NCI-H1105 treated with DMSO at 0.1 percent for 48 hours (cell line): ENCODE measurements at places on chromosomes 12 and 14.
A peak's percentile ranks its signal among the peaks of the same experiment; 100 is the strongest.

GRCh38 chr14:65290830-65291229 lies 121.7 kb upstream of the FUT8 start:
- no peak for DNase-seq

DNA sequence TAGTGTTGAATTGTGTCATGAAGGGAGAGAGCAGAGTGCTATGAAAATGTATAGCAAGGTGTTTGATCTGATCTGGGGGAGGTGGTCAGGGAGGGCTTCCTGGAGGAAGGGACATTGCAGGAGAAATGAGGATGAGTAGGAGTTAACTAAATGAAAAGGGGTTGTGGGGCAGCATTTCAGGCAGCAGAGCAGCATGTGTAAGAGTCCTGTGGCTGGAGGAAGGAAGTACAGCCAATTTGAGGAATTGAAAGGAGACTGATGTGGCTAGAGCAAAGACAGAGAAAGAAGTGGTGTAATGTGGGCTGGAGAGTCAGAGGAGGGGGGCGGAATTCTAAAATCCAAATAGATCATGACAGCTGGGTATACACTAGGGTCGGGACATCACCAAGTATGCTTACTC lies 20.5 kb downstream of the NPC2 start:
- DNase-seq: no peak

- no peak for DNase-seq
These were observed 7.1 kb upstream of the WASHC4 start for GRCh38 chr12:105100207-105100985.

DNA sequence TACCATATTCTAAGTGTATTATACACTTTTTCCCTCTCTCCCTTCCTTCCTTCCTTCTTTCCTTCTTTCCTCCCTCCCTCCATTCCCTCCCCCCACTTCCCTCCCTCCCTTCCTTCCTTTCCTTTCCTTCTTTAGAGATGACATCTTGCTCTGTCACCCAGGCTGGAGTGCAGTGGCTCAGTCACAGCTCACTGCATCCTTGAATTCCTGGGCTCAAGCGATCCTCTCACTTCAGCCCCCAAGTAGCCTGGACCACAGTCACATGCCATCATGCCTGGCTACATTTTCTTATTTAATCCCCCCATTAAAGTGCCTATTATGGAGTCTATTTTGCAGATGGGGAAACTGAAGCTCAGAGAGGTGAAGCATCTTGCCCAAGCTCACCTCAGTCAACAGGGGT lies 55.0 kb downstream of the SVOP start:
- no peak for DNase-seq

DNA sequence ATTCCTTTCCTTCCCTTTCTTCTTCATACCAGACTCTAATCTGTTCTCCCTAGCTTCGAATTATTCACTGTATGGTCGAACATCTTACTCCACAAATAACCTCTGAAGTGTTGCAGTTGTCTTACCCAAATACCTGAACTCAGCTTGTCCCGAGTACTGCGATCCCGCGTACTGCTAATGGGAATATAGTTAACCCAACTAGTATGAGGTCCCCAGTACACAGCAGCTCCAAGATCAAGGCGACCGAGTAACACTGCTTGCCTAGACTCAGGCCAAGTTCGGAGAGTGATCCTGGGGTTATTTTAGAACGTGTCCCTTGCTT lies 462 bp upstream of the ETNK1 start:
- DNase-seq: no peak

DNA sequence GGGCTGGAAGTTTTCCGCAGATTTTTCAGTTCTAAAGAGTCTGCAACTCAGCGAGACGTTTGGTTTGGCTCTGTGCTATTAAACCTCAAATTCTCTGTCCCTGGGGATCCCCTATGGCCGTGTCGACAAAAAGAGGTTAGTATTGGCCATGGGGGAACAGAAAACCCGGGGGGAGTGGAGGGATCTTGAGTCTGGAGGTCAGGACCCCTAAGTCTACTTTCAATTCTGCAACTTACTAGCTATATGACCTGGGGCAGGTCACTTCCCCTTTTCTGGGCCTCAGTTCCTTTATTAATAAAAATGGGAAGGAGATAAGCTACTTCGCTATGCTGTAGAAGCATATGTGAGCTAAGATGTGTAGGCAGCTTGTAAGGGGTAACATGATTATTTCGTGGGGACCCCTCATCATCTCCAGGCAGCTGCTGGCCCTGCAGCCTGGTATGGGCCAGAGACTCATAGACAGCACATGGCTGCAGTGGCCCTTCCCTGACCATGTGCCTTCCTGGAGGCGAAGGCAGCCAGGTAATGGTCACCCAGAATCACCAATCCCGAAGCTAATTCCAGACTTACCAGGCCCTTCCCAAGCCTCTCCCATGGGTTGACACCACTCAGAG lies 8.6 kb downstream of the ASB2 start:
- no peak for DNase-seq

DNA sequence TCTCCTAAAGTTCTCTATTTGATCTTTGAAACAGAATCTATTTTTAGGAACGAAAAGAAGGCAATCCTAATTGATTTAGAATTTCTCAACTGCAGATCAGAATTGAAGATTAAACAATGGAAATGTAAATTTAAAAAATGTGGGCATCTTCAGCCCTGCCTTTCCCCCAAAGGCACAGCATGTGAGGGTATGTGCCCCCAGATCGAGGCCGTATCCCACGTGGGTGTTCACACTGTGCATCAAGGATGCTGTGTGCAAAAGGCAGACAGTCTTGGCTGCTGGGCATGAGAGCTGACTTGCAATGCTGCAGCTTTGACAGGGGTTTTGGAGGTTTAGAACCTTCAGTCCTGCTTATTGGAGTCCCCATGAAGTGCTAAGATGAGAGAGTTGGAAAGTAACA lies 346.3 kb downstream of the VRK1 start:
- no peak for DNase-seq

DNA sequence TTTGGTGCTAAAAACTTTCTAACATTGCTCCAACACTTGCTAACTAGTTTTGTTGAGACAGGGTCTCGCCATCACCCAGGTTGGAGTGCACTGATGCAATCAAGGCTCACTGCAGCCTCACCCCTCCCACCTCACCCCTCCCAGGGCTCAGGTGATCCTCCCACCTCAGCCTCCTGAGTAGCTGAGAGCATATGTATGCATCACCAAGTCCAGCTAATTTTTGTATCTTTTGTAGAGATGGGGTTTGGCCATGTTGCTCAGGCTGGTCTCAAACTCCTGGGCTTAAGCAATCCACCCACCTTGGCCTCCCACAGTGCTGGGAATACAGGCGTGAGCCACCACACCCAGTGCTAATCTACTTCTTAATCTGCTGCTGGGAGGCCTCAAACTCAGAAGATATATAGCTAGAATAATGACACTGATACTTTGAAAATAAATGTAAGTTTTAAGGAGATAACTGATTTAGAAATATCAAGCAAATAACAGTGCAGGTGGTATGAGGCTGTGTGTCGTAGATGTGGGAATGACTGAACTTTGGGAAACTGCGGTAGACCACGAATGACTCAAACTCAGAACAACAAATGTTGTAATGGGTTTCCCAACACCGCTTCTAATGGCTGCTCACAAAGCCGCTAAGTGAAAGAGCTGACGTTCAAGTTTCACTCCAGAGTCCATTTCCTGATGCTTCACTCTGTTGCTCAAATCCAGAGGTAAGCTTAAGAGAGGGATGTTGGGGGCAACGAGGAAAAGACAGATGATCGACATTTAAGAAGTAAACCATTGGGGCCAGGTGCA lies 10.0 kb downstream of the TMCC3 start:
- no peak for DNase-seq

DNA sequence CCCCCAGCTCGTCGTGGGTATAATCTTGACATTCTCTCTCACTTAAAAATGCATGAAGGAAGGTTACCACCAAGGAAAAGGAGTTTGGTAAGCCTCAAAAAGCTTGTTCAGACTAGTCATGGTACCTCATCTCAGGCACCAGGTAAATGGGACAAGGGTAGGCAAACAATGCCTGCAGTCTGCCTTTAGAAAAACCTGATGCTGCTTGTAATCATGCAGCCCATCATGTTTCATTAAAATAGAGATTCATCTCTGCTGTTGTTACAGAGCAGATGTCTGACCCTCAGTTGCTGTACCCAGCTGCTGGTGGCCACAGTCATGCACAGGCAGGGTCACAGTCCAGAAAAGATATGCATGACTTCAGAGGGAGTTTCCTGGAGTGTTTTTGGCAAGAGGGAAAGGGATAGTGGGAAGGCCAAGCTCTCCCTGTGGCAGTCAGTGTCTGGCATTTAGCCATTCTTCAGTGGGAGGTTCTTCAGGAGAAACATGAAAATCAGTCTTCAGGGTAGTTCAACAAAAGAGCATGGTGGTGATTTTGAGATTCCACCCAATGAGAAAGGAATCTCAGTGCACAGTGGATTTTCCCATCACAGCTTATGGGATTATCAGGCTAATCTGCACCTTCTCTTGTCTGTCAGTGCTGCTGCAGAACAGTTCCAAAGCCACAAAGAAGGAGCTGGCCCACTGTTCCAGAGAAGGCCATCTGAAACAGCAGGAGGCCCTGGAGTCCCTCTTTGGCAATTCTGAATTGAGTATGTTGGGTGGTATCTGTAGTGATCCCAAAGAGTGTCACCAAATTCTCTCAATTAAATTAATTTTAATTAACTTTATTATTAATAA lies 202.7 kb upstream of the FRMD6 start:
- DNase-seq: no peak

DNA sequence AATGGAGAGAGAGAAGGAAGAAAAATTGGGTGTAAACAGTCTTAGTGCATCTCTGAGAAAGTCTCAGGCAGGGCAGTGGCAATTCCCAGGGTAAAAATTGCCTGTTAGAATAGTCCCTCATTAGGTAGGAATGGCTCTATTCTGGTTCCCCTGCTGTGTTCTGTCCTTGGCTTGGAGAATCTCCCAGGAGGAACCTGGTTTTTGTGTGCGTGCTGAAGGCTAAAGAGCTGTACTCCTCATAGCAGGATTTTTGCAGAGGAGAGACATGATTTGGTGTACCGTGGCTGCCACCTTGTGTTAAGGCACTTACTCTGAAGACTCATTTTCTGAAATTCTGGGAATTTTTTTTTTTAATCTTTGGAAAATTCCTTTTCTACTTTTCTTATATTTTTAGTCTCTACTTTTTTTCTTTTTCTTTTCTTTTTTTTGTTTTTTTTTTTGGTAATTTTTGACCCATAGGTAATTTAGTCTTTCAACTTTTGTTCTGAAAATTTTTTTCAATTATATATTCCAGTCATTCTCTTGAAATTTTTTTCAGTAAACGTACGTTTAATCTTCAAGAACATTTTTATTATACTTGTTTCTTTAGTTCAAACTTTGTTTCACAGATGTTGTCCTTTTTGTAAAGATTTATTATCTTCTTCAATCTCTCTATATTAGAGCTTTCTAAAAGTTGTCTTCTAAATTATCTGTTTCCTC lies 63.8 kb downstream of the FBXO33 start:
- DNase-seq: peak; percentile 76

DNA sequence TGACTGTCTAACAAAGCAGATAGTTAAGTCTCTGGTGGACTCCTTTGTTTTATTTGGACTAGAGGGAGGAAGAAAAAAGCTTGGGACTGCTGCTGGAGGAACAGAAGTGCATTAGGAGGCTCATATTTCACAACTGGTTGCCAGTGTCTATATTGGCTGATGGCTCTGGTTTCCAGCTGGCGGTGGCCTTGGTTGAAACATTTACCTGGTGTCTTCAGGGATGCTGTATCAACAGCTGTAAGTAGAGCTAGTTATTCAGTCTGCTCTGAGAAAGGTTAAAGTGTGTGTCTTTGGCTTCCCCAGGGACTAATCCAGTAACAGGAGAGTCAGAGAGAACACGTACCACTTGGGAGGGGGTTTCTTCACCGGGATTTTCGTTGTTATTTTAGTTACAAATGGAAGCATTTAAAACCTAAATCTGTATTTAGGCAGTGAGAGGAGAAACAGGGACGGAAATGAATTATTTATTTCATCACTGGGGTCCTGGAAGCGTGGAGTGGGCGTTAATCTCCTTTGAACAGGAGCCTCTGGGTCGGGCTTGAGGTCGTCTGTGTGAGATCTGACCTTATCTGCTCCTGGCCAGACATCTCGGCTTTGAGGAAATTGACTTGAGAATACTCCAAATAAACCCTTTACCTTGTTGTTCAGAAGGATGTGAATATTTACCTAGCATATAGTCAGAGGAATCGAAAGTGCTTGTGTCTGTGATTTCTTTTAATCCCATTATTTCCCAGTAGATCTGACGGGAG lies 149.9 kb downstream of the NRXN3 start:
- peak; percentile 82 for DNase-seq

GRCh38 chr12:33054371-33054770 lies 157.8 kb upstream of the PKP2 start:
- no peak for DNase-seq

DNA sequence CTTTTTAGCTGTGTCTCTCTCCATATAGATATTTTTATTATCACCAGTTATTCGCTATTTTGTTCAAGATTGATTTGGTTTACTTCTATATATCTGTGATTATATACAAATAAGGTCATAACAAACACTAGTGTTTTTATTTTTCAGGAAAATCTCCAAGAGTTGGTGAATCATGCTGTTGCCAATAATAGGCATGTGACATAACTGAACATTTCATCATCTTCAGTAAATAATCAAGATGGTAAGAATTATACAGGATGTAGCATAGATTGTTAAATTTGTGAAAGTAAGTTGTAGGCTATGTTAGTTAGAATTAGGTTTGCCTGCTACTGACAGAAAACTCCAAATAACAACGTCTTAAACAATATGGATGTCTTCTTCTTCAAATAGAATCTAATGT lies 240.9 kb upstream of the PDE3A start:
- DNase-seq: no peak

DNA sequence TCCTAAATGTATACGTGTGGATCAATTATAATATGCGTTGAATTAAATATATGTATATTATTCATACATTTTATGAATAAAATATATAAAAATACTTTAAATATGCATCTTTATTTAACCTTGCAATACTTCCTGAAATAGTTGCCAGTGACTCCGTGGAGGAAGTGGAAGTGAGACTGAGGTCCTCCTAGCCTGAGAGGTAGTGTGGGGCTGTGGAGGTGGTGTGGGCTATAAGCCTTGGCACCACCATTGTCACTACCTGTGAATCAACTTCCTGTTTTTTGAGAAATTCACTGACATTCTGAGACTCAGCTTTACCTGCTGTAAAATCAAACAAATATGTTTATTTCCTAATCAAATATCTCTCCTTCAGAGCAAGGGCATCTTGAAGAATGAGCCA lies 514.2 kb downstream of the VRK1 start:
- no peak for DNase-seq

DNA sequence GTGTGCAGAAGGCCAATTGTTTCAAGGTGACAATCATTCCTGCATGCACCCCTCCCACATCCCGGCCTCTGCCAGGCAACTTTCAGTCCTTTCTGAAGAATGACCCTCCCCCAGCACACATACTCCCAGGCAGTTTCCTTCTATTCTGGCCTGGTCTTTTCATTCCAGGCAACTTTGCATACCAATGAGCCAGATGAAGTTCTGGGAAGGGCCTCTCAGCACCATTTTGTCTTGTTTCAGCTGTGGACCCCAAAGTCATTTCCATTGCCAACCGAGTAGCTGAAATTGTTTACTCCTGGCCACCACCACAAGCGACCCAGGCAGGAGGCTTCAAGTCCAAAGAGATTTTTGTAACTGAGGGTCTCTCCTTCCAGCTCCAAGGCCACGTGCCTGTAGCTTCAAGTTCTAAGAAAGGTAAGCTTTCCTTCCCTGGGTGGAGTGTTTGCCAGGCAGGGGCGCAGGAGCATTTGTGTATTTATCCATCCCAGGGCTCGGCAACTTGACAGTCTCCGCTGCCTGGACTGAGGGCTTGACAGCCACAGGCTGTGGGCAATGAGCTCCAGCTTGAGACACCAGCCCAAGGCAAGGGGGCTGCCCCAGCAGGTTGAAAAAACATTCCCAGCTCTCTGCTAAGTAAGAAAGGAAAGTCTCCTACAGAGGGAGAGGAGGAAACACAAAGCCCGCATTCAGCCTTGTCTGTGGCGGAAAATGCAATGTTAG lies 16.4 kb downstream of the BCL2L14 start:
- no peak for DNase-seq

GRCh38 chr12:64900540-64900939 lies 76.1 kb downstream of the TBC1D30 start:
- no peak for DNase-seq
